Fibroblast of skin of scalp (primary cell): ENCODE measurements at places on chromosomes 16 and 17.

- no peak for DNase-seq
Measured at GRCh38 chr16:85003725-85004586, 7.4 kb downstream of the ZDHHC7 start.

DNA sequence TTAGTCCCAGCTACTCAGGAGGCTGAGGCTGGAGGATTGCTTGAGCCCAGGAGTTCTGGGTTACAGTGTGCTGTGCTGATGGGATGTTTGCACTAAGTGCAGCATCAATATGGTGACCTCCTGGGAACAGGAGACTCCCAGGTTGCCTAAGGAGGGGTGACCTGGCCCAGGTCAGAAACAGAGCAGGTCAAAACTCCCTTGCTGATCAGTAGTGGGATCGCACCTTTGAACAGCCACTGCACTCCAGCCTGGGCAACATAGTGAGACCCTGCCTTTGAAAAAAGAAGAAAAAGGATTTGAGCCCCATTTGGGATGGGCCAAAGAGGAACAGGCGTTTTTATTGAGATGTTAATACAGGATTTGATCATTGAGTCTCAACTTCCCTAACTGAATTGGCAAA, 30.6 kb downstream of the CLUH start:
- DNase-seq = no peak

DNA sequence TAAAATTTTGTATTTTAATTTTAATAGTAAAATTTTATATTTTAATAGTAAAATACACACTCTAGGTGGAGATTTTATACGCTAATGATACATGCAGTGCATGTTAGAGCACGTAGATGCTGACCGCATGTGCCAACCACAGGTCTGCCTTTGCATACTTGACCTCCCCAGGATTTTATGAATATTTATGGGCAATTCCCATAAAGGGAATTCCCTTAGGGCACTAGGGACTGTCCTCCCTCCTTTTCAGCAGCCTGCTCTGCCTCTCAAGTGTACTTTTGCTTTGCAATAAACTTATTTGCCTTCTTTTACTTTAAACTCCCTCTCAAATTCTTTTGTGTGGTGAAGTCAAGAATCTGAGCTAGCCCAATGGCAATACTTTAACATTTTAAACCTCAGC, 217.7 kb upstream of the CDH8 start:
- no peak for DNase-seq

DNA sequence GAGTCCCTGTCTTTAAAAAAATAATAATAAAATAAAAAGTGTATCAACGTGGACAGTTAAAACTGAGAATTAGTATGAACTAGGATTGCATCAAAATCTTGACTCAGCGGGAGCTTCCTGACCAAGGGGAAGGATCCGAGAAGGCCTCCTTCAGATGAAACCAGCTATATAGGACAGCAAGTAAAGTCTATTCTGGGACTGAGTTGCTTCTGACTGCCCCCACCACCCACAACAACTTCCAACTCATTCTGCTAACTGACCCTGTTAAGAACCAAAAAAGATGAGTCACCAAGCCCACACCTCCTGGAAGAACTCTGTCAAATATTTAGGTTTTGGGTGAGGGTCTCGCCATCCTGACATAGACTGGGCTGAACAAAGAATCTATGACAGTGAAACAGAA, 24.9 kb downstream of the MPP3 start:
- no peak for DNase-seq

GRCh38 chr16:17360693-17361122, 110.1 kb downstream of the XYLT1 start:
- no peak for DNase-seq
